IMR-90 (cell line): ENCODE measurements at places on chromosomes 5 and 9. TPM values are rescaled to one million over a fixed set of nuclear protein-coding genes. Genes with fewer than 3 reads are reported as not detected.
A peak's percentile ranks its signal among the peaks of the same experiment; 100 is the strongest.

GRCh38 chr5:145887217-145887616, 14.4 kb upstream of the GRXCR2 start:
- peaks cover 8% of the 10 kb centered on the region for H3K27me3 ChIP-seq
- H3K4me1 ChIP-seq, result no peaks in the 10 kb centered on the region
- no peak overlapping the region for H3K4me3 ChIP-seq
- no peaks in the 10 kb centered on the region for H3K36me3 ChIP-seq
- H3K27ac ChIP-seq, result no peak overlapping the region
- no peak for DNase-seq

Gene LCN9
- total RNA-seq, result not detected in 2 replicates

DNA sequence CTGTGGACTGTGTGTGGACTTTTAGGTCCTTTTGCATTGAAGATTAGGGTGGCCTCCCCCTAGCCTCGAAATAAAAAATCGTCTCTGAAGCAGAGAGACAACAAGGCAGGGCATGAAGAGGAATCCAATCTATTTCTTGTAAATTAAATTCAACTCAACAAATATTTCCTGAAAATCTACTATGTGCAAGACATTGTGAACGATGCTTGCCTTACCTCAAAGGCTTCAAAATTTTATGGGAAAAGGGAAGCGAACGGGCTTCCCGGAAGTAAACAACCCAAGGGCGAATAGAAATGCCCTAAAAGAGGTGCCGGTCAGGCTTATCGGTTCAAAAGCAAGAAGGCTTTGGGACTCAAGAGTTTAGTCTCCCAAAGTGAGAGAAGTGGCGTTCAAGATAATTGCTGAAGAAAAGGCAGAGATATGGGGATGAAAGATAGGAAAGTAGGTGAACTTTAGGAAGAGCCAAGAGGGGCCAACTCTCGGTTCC, 525 bp downstream of the KIF24 start:
- H3K27ac ChIP-seq, result peak overlapping the region; percentile 65
- DNase-seq, result no peak
- no peaks in the 10 kb centered on the region for H3K36me3 ChIP-seq
- peaks cover 8% of the 10 kb centered on the region for H3K4me1 ChIP-seq
- no peaks in the 10 kb centered on the region for H3K27me3 ChIP-seq

DNA sequence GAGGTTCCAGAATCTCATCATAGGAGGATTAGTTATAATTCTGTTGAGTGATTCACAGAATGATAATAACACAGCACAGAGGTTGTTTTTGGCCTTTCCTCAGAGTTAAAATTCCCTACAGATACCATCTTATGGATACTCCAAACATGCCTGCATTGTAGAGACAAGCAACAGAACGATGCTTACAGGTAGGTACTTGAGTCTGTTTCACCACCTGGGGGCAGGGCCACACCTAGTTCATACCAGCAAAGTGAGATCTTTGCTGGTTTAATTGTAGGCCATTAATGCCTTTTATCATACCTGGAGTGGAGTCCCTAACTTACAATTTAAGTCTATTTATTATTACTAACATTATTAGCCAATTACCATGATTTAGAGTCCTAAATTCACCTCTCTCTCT, 416.5 kb upstream of the TLE4 start:
- no peaks in the 10 kb centered on the region for H3K4me1 ChIP-seq
- H3K36me3 ChIP-seq, result no peaks in the 10 kb centered on the region
- no peak overlapping the region for H3K27ac ChIP-seq
- H3K27me3 ChIP-seq, result no peaks in the 10 kb centered on the region
- no peak for DNase-seq

DNA sequence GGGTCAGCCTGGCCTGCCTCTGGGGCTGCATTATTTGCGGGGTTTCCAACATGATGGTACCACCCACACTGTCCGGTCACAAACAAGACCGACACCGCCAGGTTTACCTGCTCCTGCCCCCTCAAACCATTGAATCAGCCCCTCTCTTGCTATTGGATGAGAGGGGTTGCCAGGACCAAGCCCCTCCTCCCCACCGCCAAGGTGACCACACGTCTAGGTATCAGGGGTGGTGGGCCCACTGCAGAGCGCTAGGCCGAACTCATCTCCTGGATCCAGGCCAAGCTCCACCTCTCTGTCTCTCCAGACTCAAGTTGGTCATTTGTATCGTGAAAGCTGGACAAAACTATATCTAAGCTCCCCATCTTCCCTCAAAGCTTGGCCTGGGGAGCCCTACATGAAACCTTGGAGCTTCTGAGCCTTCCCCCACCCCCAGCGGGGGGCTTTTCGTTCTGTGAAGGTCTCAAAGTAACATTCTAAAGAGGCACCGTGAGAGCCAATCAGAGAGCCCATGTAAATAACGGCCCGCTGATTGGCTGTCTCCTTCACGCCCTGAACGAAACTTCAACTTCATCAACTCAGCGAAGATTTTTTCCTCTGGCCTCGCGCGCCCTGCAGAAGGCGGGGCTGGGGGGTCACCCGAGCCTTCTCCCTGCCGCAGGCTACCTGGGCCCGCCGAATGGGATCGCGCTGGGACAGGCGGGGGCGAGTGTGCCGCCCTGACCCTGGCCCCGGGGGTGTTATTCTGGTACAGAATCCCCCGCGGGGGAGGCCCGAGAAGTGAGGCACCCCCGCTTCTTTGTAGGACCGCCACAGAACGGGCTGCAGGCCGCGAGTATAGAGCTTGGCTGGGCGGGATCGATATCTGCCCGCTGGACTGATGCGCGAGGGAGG, 49.6 kb upstream of the PSD2 start:
- H3K4me3 ChIP-seq, result no peak overlapping the region; the same call in 1 of the 2 replicates
- H3K27ac ChIP-seq, result no peak overlapping the region; the same call in 1 of the 2 replicates
- peaks cover 5% of the 10 kb centered on the region; the same call in 1 of the 2 replicates for H3K27me3 ChIP-seq
- DNase-seq, result peak; percentile 67
- H3K4me1 ChIP-seq, result peaks cover 32% of the 10 kb centered on the region
